ENCODE measurements at places on chromosomes 5 and 9.

- no peak for DNase-seq
Measured at GRCh38 chr5:84227236-84227635, 157.4 kb downstream of the EDIL3 start.

DNA sequence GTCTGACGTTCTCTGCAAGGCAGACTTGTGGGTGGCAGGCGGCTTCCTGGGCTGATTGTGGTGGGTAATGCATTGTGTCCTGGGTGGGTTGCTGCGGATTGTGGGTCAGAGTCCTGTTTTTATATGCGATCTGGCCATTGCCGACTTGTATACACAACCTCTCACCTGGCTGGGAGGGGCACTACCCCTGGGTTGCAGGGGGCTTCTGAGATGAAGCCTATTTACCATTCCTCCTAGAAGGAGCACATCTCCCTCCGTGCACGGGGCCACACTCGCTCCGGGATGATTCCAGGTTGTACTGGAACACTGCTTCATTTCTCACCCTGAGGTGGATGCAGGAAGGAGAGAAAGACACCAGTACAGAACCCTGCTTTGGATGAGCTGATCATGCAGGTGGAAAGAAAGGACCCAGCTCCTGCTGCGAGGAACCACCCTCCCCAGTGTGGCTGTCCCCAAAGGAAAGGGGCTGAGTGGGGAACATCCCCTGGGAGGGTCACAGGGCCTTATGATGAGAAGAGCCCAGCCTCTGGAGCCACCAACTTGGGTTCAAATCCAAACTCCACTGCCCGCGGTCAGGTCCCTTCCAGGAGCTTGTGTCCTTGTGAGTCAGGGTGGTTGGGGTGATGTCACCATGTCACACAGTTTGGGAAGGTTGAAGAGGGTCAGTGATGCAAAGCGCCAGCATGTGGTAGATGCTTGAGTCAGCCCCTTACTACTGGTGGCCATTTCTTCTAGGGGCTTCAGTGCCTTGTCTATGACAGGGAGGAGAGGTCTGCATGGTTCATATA, 151.8 kb upstream of the COL5A1 start:
- no peak for DNase-seq

GRCh38 chr5:66856041-66856805, 260.0 kb downstream of the MAST4 start:
- DNase-seq = no peak

DNA sequence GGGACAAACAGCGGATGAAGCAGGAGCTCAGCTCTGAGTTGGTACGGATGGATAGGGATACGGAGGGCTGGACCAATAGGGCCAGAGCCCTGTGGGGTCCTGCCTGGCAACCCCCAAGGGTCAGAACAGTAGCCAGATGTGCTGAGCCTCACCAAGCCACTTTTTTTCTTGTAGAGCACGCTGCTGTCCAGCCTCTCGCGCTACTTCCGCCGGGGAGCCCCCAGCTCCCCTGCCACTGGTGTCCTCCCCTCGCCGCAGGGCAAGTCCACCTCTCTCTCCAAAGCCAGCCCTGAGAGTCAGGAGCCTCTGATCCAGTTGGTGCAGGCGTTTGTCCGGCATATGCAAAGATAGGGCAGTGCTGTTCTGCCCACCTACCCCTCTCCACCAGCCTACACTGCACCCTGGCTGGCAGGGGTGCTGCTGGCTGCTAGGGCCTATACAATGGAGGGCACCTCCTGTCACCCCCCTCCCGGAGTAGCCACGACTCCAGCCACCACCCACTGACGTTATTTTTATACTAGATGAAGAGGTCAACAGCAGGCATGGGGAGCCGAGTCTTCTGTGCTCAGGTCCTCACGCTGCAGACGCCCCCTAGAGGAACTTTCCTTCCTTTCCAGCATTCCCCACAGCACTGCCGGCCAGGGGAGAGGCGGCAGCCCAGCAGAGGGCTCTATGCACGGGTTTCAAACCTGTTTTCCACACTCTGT, 21.6 kb downstream of the SH3GLB2 start:
- peak; percentile 37 for DNase-seq

DNA sequence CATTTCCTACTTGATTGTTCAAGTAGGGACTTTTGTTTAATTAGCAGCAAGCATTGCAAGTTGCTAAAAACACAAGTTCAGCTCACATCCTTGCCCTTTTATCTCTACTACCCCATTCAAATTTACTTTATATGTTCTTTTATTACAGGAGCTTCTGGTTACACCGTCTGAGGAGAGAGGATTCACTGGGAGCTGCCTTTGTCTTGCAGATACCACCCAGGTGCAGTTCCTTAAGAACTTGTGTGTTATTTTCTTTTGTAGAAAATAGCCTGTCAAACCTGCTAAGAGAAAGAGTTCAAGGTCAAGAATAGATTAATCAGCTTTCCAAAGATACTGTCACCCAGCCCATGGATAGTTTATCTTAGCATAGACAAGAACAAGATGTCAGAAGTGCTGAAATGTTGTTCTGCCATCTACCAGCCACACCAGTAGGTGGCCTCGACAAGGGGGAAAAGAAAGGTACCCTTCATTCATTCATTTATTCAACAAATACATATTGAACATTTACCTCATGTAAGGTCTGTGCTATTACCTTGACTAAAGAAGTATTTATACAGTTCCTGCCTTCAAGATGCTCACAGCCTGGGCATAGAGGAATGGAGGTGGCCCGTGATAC, 750.3 kb downstream of the MAT2B start:
- no peak for DNase-seq

DNA sequence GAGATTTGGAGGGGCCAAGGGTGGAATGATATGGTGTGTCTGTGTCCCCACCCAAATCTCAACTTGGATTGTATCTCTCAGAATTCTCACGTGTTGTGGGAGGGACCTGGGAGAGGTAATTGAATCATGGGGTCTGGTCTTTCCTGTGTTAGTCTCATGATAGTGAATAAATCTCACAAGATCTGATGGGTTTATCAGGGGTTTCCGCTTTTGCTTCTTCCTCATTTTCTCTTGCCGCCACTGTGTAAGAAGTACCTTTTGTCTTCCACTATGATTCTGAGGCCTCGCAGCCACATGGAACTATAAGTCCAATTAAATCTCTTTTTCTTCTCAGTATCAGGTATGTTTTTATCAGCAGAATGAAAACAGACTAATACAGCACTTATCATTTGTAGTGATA, 29.5 kb upstream of the SPIN1 start:
- no peak for DNase-seq

DNA sequence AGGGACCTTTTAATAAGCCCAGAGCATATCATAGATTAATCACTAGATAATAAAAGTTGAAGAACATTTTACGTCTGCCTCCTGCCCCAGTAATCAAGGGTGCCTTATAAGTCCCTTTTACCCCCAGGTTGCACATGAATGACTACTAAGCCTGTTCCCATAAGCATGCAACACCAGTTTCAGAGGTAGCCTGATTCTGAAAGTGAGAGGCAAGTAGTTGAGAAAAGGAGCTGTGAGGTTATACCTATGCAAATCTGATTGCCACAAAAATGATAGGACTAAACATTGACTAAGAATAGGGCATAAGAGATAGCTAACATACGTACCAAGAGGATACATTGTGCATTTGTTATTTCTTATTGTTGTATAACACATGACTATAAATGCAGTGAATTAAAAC, 681.9 kb downstream of the ISL1 start:
- no peak for DNase-seq

- no peak for DNase-seq
Measured at GRCh38 chr5:139908749-139909148, 113.1 kb downstream of the PSD2 start.

GRCh38 chr5:89128906-89129625, 246.1 kb upstream of the MEF2C start:
- no peak for DNase-seq

- peak; percentile 30 for DNase-seq
Measured at GRCh38 chr5:141814064-141814964, 63.9 kb downstream of the PCDH1 start.

DNA sequence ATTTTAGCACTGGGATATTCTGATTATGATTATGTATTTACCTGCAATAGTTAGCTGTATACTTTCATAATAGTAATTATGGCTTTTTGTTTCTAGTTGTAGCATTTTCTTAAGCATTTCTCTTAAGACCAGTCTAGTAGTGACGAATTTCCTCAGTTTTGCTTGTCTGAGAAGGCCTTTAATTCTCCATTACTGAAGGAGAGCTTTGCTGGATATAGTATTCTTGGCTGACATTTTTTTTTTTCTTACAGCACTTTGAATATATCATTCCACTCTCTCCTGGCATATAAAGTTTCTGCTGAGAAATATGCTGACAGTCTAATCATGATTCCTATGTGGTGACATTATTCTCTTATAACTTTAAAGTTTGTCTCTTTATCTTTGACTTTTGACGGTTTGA, 181.1 kb upstream of the DMRTA1 start:
- DNase-seq = no peak

GRCh38 chr9:116837018-116837989, 150.2 kb downstream of the TRIM32 start:
- DNase-seq = no peak

GRCh38 chr9:123048748-123049147, 15.3 kb downstream of the GPR21 start:
- no peak for DNase-seq

GRCh38 chr9:84866396-84867175, 197.1 kb downstream of the NTRK2 start:
- no peak for DNase-seq

- DNase-seq = no peak
Measured at GRCh38 chr5:103542441-103542840, 20.1 kb downstream of the NUDT12 start.

DNA sequence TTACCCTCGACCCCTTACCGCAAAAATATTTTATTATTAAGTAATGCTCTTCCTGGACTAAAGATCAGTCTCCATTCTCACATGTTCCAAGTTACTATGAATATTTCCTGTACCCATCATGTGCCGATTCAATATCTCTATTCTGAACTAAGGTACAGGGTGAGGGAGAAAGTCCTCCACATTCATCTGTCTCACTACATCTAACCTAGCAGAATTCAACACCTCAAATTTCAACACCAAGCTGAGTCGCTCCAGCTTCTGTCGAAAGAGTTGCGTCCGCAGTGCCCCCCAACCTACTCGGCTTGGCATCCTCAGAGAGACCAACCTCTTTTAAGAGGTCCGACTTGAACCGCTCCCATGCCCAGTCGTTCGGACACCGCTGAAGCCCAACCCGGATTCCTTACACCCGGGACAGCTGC, 1.0 kb downstream of the CERT1 start:
- DNase-seq = peak; percentile 9

- DNase-seq = no peak
Measured at GRCh38 chr5:87169300-87169991, 98.2 kb upstream of the RASA1 start.

DNA sequence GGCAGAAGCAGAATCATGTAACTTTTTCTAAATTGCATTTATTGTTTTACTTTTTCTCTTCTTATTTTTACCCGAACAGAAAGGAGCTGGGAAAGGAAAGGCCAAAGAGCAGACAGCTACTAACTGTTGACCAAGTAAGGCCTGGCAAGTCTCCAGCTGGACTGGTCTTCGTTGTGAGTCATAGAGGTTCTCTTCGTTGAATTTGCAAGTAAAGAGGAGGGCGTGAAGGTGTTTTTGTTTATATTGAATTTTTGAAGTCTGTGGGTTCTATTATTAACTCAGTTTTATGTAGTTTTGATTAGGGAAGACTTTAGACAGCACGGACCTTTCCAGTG, 416.5 kb upstream of the CCNH start:
- DNase-seq = no peak

GRCh38 chr9:95778957-95779356, 96.5 kb upstream of the ERCC6L2 start:
- no peak for DNase-seq

- DNase-seq = no peak
Measured at GRCh38 chr5:174003795-174004194, 14.8 kb downstream of the C5orf47 start.

- no peak for DNase-seq
Measured at GRCh38 chr5:171961117-171961516, 45.3 kb downstream of the FBXW11 start.

DNA sequence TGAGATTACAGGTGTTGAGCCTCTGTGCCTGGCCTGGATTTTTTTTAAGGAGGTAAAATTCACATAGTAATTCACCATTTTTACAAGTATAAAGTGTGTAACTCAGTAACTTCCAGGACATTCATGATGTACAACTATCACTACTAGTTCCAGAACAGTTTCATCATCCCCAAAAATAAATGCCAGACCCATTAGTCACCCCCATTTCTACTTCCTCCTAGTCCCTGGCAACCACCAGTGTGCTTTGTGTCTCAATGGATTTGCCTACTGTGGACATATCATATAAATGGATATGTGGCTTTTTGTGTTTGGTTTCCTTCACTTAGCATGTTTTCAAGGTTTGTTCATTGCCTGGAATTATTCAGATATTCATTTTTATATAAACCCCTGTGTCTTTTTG, 72.5 kb upstream of the PANK3 start:
- DNase-seq = no peak

Measured in stimulated activated CD4-positive, alpha-beta T cell treated with anti-CD3 and anti-CD28 coated beads, Interleukin-1b, Interleukin-23, amount 100 ng/mL, for 4 hours (primary cell).